ENCODE measurements at places on chromosomes 13 and 19.

- DNase-seq, result no peak
Measured at GRCh38 chr19:13091400-13092157, 11.1 kb downstream of the LYL1 start.

DNA sequence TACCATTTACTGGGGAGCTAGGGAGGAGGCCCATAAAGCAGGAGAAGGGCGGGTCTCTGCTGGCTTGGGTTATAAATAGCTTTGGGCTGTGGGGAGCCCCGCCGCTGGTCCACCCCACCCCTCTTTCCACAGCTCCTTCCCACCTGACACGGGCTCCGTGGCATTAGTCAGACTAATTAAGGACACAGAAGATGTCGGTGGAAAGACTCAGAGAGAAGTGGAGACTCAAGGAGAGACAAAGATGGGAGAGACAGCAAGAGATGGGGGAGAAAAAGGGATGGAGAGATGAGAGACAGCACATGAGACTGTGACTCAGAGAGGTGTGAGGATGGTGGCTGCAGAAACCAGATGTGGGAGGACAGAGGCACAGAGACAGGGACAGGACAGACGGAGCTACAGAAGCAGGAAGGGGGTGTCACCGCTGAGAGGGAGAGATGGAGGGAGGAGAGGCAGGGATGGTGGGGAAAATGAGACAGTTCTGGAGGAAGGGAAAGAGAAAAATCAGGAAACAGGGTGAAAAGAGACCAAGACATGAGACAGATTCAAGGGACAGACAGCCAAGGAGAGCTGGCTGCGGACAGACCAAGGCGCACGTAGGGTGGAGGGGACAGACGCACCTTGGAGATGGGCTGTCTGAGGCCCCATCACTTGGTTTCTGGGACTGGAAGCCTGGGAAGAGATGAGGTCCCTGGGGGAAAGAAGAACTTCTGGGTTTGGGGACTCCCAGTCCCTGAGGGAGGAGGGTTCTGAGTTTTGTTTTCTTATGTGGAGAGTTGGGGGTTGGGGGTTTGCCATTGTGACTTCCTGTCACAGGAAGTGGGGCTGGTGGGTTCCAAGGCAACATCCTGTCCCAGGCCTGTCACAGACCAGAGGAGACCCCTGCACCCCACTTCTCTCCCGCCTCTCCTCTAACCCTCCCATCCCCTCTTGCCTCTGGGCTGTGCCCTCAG lies 4.1 kb downstream of the ARHGEF1 start:
- DNase-seq, result no peak

- no peak for DNase-seq
Measured at GRCh38 chr13:102774214-102774568, 605 bp upstream of the TEX30 start.

DNA sequence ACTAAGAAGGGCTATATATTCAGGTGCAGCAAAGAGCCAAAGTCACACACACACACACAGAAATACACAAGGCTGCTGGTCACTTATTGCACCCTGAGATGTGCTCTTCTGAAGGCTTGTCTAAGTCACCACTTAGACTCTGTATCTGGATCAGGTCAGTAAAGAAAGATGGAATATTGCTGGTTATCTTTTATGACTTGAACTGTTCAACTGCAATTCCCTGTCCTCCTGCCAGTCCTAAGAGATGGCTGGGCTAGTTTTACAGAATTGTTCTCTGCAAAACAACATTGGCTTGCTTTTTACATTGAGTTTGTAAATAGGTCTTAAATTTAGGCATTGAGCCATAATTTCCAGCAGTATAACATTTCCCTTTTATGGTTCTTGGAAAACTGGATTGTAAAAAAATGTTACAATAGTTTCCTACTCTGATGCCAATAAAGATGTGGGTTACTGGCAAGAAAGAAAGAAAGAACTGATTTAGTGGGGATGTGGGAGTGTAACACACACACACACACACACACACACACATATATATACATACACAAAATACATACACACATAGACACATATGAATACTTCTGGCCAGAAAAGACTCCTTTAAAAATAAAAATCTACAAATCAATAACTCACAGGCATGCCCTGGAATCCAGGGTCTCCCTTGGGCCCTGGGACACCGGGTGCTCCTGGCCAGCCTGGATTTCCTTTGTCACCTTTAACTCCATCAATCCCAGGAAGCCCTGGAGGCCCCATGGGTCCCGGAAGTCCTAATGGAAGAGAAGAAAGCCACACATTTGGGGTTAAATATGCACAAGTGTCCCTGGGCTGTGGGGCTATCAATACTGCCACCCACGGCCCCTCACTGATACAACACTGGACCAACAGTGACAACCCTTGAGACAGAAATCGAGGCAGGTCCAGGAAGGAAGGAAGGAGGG lies 137.7 kb downstream of the COL4A1 start:
- DNase-seq, result no peak

GRCh38 chr19:55209693-55210472 lies 582 bp upstream of the PTPRH start:
- DNase-seq, result no peak

DNA sequence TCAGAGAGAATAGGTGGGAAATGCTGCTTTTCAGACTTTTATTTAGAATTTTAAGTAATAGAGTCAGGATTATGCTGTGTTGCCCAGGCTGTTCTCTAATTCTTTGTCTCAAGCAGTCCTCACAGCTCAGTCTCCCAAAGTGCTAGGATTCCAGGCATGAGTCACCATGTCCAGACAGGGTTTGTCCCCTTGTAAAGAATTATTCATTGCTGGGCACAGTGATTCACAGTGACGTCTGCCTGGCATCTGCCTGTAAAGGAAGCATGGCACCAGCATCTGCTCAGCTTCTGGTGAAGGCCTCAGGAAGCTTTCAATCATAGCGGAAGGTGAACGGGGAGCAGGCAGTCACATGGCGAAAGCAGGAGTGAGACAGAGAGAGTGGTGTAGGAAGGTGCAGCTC lies 17.7 kb downstream of the ZNF763 start:
- no peak for DNase-seq

DNA sequence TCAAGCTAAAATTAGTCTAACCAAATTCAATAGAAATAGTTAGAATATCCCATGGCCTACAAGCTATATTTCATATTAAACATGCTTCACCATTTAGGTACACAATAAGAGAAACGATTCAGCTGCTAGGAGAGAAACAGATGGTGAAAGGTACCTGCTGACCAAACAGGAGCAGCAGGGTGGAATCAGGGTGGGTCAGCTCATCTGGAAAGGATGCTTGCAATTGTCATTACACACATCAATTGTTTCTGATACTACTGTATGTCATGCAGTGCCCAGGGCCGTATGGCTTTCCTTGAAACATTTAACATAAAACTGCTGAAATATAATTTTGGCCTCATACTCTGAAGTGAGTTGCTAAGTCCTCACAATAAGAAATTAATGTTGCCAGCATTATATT lies 776.0 kb downstream of the DACH1 start:
- no peak for DNase-seq

GRCh38 chr19:16301999-16302694 lies 22.5 kb upstream of the KLF2 start:
- DNase-seq, result no peak

DNA sequence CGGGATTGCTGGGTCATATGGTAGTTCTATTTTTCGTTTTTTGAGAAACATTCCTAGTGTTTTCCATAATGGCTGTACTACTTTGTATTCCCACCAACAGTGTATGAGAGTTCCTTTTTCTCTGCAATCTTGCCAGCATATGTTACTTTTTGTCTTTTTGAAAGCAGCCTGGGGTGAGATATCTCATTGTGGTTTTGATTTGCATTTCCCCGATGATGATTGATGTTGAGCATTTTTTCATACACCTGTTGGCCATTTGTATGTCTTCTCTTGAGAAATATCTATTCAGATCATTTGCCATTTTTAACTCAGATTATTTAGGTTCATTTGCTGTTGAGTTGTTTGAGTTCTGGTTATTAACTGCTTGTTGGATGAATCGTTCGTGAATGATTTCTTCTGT lies 18.5 kb upstream of the ATP12A start:
- DNase-seq, result peak; percentile 34

DNA sequence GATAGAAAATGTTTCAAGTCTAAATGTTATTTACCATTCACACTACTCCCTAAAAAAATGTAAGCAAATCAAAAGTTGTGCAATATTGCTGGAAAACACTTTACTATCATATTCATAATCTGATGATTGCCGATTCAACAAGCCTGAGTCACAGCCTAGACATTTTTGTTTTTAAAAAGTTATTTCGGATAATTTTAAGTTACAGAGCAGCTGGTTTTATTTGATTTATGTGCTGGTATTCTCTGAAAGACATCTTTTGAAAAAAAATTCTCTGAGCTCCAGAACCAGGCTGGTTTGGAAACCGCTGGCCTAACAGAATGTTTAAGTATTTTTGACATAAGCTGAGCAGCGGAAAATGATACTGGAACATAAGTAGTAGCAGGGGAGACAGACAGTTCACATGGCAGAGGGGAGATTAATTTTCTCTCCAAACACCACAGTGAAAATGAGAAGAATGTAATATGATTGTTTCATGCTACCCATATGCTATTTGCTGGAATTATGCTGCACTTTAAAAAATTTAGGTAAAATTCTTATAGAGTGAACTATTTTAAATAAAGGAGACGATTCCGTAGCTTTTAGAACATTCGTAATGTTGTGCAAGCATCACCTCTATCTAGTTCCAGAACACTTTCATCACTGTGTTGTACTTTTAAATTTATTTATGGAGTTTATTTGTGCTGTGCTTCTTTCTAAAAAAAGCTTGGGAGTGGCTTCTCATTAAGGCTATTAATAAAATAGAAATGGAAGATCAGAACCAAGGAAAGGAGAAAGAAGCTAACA lies 36.1 kb downstream of the TBC1D4 start:
- no peak for DNase-seq

- no peak for DNase-seq
Measured at GRCh38 chr13:105764486-105764885, 771.0 kb downstream of the EFNB2 start.

DNA sequence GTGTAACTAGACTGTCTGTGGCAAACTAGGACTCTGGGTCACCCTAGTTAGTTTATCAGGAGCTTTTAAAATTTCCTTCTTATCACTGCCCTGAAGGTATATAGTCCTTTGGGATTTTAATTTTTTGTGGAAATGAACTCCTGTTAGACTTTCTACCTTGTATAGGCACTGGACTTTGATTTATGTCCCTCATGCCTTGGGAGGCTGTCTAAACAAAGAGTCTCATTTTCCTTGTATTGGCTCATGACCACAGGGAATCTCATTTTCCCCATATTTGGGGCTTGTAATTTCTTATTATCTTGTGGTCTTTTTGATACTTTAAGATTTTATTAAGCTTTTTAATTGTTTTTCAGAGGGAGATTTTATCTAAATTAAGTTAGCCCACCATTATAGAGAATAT lies 21.4 kb downstream of the KCTD4 start:
- DNase-seq, result no peak

GRCh38 chr13:44576351-44577235 lies 463 bp upstream of the TSC22D1 start:
- DNase-seq, result no peak

GRCh38 chr19:38650911-38651584 lies 3.6 kb downstream of the ACTN4 start:
- DNase-seq, result no peak

- DNase-seq, result no peak
Measured at GRCh38 chr13:111359930-111360329, 39.5 kb downstream of the TEX29 start.

GRCh38 chr19:39158646-39159260 lies 33.2 kb downstream of the PAK4 start:
- no peak for DNase-seq

DNA sequence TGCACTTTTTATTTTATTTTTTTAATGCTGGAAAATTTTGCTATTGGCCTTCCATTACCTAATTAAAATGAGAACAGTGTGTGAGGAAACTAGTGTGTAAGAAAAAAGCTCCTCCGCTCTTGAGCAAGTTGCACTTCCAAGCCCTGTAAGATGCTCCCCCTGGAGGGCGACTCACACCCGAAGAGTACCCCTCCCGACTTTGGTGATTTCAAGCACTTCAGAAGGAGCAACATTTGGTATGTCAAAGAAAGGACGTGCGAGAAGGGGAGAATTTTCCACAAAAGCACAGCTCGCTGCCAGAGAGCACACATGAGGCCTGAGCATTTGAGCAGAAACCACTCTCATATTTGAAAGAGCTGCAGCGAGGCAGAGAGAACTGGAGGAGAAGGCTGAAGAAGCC lies 504.4 kb downstream of the FGF9 start:
- no peak for DNase-seq

DNA sequence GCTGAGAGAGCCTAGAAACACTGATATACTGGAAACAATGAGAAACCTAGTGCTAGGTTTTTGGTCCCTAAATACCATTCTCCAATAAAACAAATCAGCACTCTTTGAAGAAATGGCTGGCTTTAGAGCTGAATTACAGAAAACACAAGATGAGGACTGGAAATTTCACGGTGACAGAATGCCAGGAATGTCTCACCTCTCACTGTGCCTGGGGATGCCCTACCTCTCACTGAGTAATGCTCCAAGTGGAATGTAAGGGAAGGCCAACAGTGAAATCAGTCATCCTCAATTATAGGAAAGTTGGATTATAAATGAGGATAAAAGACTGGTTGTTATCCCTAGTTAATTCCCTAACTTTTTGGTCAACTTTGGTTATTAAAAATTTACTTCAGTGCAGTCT lies 259.0 kb downstream of the NALCN start:
- DNase-seq, result no peak

- no peak for DNase-seq
Measured at GRCh38 chr13:64909184-64909583, 2321.0 kb downstream of the PCDH9 start.

DNA sequence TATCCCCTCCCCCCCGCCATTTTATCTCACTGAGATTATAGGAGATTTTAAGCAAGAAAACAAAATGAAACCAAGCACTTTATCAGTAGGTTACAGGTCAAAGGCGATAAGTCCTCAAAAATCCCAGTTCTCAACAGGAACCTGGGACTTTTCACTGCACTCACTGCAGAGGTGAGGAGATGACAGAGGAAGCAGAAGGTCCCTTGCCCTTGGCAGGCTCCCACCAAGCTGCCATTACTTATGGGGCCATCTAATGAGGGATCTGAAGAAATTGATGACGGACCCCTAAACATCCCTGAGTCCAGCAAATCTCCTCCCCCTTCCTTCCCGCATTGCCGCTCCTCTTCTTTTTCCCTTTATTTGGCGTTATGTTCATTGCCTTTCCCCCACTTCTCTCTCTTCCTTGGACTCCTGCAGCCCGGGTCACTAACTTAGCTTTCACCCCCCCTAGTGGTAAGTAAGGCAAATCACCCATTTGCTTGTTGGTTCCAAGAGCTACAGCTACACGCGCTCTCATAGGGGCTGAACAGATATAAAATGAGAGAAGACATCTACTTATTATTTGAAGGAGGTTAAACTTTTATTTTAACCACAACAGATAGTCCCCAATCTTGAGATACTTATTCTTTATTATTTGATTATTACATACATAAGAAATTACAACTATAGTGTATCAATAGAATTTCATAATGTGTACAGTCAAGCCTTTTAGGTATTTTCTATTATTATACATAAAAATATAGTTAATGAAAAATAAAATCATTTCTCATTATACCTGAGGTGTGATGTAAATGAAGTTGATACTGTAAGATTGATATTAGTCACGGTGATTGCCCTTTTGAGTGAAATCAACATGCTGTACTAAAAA lies 52.0 kb upstream of the ARGLU1 start:
- DNase-seq, result peak; percentile 8

- DNase-seq, result no peak
Measured at GRCh38 chr19:2176337-2176994, 12.7 kb downstream of the DOT1L start.

Data from GM12864 (cell line).